ENCODE measurements at places on chromosomes 2 and 18.

DNA sequence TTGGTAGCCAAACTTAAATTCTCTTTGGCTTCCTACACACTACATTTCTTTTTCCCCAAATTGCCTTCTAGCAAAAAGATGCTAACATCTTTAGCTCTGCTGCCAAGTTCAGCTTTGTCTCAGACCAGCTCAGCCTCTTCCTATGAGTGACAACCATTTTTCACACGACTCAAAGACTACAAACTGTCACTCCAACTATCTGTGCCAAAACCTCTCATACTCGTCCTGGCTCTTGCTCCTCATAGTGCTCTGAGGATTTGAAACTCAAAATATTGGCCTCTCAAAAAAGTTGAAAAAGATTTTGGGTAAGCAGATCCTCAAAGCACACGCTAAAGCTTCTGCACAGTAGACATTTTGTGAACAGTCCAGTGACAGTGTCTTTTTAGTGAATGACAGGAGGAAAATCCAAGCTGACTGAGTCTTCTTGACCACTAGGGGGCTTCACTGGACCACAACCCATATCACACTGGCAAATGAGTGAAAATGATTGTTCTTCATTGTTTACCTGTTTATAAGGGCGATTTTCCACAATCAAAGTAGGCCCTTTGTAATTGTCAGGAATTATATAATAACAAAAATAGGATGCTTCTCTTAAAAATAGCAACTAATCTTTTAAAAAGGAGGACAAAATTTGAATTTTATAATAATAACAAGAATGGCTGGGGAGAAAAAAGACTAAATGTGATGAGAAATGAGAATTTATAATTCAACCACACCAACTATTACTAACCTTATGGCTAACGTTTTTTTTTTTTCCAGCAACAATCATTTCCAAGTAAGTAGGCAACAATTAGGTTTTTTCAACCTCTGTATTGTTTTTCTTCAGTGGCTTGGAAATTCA, 85.5 kb upstream of the PGAP1 start:
- peak; percentile 41 for DNase-seq

GRCh38 chr2:46213906-46214305, 83.3 kb upstream of the EPAS1 start:
- DNase-seq: no peak

DNA sequence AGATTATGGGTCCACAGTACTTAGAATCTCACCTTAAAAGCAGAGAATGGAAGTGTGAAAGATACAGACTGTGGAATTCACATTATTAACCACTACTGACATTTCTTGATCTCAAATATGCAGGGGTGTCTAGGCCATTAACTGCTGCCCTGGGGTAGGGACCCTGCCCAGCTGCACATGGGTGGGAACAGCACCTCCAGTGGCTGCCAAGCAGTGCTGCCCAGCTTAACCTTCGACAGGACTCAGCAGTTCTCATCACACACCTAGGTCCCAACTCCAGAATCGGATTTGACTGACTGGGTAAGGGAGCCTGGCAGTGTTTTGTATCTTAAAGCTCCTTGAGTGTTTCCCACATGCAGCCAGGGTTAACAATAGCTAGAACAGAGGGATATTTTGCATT, 14.9 kb downstream of the ERFE start:
- DNase-seq: no peak

GRCh38 chr18:62683935-62684334, 31.4 kb upstream of the PHLPP1 start:
- no peak for DNase-seq

GRCh38 chr2:188893972-188894371, 80.2 kb upstream of the COL3A1 start:
- no peak for DNase-seq

DNA sequence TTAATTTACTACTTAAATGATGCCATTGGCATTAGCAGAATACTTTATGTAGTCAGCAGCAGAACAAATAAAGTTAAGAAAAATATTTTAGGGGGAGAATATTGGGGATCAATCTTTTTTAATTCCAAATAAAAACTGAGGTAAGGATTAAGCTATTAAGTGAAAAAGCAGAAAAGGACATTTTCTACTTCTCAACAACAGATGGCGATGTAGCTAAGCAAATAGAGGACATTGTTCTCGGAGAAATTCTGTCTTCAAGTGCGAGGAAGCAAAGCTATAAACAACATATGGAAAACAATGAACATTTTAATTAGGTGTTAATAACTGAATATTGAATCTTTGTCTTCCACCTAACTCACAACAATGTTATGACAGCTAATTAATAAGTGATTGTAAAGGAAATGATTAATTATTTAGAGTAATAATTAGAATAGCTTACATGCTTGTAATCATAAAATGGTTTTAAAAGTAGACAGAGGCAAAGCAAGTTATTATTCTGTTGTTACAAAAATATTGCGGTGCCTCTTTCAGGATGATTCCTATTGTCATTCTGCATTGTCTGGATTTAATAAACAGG, 32.9 kb upstream of the CCDC93 start:
- peak; percentile 14 for DNase-seq

- DNase-seq: no peak
These were observed 878.8 kb downstream of the RNF144A start for GRCh38 chr2:7795778-7796563.

- DNase-seq: no peak
These were observed 144.9 kb upstream of the ID2 start for GRCh38 chr2:8536686-8537561.

Data from CD4-positive, alpha-beta T cell treated with Interleukin-6 at 100 ng/mL for 8 hours (primary cell).